CD4-positive, alpha-beta T cell treated with Interleukin-6 at 100 ng/mL for 8 hours (primary cell): ENCODE measurements at places on chromosomes 5 and 9.

- no peak for DNase-seq
Observed at GRCh38 chr5:151255621-151256286, 2.8 kb downstream of the GM2A start.

GRCh38 chr5:108481355-108481931 is 99.5 kb upstream of the FBXL17 start:
- no peak for DNase-seq

DNA sequence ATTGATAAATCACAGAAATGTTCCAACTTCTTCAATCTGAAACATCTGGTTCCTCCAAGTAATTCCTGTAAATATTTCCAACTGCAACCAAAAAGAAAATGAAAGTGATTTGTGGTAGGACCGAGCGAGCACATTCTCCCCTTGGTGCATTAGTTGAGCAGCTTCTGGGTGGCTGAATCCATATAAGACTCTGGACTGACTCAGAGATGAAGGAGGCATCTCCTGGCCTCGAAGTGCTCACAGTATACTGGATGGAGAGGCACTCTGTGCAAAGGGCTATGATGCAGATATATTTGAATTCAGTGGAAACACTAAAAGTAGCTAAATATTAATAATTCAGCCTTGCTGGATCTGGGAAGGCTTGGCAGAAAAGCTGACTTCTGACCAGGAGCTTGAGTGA is 265.0 kb downstream of the MARCHF11 start:
- no peak for DNase-seq

DNA sequence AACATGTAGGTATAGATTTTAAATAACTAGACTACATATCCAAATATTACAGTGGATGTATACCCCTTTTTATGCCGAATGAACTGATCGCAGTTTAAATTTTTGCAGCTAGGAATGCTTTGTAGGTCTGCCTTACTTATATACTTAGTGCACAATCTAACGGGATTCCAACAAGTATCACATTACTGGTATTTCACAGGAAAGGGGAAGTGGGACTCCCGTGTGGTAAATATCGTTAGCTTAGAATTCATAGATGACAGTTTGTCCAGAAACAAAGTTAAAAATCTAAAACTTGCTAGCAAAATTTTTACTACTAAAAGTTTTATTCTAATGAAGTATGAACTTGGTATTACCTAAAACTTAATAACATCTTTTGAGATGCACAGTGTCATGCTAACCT is 193.5 kb upstream of the TLX3 start:
- no peak for DNase-seq

DNA sequence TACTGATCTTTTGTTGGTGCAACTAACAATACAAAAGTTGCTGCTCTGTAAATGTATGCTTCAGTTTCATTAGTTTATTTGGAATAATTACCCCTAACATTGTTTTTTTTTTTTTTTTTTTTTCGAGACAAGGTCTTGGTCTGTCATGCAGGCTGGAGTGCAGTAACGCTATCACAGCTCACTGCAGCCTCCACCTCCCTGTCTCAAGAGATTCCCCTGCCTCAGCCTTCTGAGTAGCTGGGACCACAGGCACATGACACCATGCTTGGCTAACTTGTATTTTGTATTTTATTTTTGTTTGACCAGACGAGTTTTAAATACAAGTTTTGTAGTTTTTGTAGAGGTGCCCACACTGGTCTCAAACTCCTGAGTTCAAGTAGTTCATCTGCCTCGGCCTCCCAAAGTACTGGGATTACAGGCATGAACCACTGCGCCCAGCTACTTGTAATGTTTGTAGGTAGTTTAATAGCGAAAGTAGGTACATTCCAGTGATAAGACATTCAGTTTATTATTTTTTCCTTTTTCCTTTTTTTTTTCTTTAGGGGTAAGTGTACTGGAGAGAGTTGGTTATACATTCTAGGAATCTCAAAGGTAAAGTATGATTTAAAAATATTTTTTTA is 6.9 kb downstream of the GAPVD1 start:
- DNase-seq = no peak

DNA sequence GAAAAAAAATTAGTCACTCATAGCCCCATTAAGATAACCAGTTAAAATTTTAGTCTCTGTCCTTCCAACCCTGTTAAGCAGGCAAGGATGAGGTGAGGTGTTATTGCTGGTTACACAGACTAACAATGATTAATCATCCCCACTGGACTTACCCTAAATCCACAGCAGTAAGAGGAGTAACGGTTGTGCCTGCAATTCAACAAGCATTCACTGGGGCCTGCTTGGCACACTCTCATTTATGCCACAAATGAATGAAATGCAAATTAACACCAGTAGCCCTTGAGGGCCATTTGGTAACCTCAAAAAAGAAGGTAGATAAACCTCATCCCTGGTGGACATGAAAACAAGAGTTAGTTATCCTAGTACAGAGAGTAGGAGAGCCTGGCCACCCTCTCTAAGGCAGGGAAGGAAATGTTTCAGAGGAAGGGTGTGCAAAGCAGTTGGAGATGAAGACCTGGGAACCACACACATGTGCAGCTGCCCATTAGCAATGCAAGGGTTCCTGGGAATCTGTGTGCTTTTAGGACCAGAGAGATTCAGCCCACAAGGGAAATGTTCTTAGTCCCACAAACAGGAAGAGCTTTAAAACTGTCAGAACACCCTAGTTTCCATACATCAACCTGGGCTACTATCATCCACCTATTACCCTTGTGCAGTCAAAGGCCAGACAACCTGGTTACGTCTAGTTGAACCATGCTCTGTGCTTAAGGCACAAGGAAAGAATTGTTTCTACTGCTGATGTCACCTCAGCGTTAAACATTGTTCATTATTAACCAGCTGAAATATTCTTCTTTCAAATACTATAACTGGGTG is 7.7 kb downstream of the LHFPL2 start:
- DNase-seq = no peak

- DNase-seq = no peak
Observed at GRCh38 chr5:123350742-123351141, 72.5 kb downstream of the CEP120 start.

GRCh38 chr5:10120934-10121333 is 128.8 kb downstream of the ATPSCKMT start:
- no peak for DNase-seq

- DNase-seq = no peak
Observed at GRCh38 chr5:137279521-137280231, 219.4 kb downstream of the SPOCK1 start.

DNA sequence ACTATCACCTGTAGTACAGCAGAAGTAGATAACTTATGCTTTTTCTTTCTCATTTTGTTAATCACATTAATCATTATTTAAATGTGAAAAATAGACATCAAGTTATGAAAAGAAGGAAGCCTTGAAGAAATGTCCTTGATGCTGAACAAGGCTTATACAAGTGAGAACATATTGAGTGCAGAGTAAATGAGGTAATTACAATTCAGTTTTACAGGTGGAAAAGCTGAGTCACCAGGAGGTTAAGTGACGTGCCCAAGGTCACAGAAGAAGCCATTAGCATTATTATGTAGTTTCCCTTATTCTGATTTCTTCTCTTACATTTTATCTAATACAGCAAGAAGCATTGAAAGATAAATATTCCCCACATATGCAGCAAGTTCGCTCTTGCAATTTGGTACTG is 998.5 kb upstream of the CDH6 start:
- DNase-seq = no peak

DNA sequence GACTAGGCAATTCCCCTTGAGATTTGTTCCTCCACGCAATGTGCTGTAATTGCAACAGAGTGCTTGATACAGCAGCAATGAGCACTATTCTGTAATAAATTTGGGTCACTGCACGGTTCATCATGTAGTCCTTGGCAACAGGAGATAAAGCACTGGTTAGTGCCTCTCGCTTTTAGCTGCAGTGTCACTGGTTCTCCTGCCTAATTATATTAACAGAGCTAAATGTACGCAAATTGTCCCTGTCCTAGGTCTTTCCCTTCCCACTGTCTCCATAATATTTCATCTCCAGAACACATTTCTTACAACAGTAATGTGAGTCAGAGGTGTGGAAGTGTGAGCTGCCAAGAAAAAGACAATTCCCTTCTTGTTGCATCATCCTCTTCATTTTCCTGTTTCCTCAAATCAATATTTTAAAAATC is 553.1 kb downstream of the ZNF608 start:
- DNase-seq = no peak

- no peak for DNase-seq
Observed at GRCh38 chr5:140630292-140631035, 2.5 kb downstream of the CD14 start.

- DNase-seq = no peak
Observed at GRCh38 chr5:132220491-132220890, 7.2 kb downstream of the P4HA2 start.

DNA sequence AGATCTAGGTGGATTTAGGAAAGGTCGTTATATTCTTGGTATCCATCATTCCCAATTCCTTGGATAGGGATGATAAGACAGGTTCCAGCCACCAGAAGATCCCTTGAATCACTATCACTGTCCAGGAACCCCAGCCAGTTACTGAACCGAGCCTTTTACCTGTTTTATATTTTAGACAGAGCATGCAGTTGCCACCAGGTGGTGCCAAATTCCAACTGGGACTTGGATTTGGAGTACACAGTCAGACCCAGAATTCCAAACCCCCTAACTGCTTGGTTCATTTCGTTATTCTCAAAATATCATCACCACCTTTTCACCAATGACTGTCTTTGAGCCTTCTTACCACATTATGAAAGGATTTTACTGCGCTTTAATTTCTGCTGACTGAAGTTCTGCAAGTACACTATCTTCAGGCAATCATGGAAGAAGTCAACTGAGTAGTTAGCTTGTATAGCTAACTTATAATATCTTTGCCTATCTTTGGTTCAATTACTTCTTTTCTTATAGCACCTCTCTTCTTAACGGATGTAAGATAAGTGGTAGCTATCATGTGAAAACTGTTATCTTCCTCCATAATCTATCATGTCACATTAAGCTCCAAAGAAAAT is 191.8 kb downstream of the PRR16 start:
- no peak for DNase-seq
